Sigmoid colon (tissue), 7 donors: ENCODE measurements at places on chromosomes 2 and 18. TPM values are rescaled to one million over a fixed set of nuclear protein-coding genes. Genes with fewer than 3 reads are reported as not detected.

The MC5R gene
- total RNA-seq = not detected

The AGXT gene
- total RNA-seq = not detected

- DNase-seq = no peak
These were observed 14.7 kb downstream of the RALB start for GRCh38 chr2:120267348-120267747.

DNA sequence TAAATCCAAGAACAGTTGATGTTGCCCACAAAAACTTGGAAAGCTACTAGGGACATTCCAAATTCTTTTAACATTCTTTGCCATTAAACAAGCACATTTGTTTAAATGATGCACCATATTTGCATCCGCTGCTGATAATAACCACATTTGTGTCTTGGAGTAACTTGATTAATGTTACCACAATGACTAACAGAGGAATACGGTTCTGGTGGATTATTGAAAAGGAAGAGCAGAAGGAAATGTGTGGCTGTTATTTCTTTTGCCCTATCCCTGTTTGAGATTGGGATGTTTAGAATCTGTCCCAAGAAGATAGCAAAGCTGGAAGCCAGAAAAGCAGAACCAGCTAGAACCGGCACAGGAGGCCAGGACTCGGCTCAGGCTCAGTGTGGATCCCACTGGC lies 39.2 kb upstream of the RASGRP3 start:
- DNase-seq = no peak

DNA sequence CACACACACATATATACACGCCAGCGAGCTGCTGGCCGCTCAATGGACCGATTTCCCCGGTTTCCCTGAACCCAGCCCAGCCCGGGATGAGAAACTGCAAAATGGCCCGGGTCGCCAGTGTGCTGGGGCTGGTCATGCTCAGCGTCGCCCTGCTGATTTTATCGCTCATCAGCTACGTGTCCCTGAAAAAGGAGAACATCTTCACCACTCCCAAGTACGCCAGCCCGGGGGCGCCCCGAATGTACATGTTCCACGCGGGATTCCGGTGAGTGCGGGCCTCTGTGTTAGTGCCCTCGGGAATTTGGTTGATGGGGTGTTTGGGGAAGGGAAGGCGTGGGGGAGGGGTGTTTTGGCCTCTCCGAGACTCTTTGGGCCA lies 392 bp downstream of the ST8SIA3 start:
- no peak for DNase-seq

- DNase-seq = no peak
These were observed 16.5 kb downstream of the CPLX4 start for GRCh38 chr18:59301929-59302328.

DNA sequence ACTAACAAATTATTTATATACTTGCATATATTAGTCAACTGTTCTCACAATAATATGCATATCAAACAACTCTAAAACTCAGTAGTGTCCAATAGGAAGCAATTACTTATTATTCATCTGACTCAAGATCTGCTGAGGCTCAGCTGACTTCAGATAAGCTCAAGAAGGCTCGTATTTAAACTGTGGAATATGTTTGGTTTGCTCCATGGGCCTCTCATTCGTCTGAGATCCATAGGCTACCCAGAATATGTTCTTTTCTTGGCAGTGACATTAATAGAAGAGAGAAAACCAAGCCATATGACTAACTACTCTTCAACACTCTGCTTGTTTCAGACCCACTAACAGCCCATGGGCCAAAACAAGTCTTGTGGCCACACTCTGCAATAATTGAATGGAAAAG lies 107.7 kb upstream of the MAP2 start:
- DNase-seq = no peak

DNA sequence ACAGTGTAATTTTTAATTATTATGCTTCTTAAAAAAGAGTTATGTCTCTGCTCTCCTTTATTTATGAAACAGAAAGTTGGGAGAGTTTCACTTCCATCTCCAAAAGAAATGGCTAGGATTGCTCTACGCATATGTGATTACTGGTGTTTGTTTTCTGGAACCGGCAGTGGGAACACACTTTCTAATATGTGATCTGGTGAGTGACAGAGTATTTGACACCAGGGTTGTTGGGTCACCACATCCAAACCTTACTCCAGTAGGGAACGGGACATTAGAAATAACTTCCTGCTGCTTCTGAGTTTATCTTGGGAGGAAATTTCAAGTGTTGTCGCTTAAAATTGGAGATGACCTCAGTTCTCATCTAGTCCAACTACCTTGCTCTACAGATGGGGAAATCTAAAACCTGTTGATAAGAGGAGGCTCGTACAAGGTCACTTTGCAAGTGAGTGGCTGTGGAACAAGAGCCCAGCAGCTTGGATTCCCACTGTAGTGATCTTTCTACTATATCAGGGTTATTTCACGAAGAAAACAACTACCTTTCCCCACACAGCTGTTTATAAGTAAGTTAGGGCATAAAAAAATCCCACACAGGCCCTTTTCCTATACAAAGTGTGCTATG lies 108.5 kb downstream of the TTC32 start:
- DNase-seq = no peak

GRCh38 chr2:162212366-162212765 lies 30.9 kb downstream of the FAP start:
- DNase-seq = no peak

DNA sequence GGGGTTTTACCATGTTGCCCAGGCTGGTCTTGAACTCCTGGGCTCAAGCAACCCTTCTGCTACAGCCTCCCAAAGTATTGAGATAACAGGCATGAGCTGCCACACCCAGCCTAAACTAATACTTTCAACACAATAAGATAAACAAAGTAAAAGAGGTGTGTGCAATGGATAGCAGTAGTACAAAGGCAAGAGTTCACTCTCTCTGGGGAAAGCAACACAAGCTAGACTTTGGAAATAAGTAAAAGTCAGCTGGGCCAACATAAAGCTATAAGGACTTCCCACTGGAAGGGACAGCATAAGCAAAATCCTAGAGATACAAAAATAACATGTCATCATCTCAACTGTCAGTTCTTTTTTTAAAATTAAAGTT lies 5.2 kb upstream of the NOSTRIN start:
- DNase-seq = no peak

The TRAK2 gene
- total RNA-seq = 48.9 TPM

DNA sequence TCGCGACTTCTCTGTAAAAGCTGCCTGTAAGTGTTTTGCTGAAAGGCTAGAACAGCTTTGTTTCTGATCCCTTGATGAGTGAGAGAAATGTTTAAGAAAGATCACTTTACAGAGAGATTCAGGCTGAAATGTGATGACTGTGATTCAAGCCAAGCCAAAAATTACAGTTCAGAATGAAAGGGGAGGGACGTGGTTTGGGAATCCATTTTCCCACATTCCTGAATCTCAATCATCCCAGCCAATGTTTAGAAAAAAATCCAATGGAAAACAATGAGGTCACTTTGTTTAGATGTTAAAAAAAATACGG lies 416.7 kb downstream of the ARHGAP15 start:
- DNase-seq = no peak

The RAB31 gene
- 65.1 TPM for total RNA-seq

DNA sequence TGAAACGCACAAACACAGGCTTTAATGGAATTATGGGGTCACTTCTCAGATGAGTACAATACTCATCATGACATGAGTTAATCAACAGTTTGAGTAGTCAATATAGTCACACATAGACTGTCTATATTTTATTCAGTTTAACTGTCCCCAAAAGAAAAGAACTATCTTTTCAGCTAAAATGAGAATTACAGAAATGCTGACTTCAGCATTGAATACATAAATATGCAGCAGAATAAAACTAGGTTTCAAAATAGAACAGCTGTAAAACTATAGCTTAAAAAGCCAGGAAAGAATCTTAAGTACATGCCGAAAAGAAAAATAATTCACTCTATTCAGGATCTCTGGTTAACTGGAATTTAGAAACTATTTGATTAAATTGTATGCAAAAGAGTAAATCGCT lies 30.0 kb downstream of the SMAD4 start:
- no peak for DNase-seq
